ENCODE measurements at places on chromosomes 3 and 15.

DNA sequence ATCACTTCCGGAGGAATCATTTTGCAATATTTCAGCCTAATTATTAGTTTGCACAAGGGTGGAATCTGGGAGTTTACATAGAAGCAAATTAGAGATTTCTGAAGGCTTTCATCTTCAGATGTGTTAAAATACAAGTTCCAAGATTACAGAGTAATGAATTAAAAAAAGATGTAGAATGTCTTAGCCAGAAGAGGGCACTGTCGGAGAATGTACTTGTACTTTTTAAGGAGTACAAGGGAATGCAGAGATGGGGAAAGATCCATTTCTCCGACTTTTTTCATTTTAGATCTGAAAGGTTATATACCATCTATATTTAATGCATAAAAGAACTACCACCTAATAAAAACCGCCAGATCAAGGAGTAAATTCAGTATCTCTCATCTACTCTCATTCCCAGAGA, 43.1 kb upstream of the WDR5B start:
- no peak for DNase-seq

GRCh38 chr3:24302396-24302795, 192.3 kb downstream of the THRB start:
- no peak for DNase-seq

DNA sequence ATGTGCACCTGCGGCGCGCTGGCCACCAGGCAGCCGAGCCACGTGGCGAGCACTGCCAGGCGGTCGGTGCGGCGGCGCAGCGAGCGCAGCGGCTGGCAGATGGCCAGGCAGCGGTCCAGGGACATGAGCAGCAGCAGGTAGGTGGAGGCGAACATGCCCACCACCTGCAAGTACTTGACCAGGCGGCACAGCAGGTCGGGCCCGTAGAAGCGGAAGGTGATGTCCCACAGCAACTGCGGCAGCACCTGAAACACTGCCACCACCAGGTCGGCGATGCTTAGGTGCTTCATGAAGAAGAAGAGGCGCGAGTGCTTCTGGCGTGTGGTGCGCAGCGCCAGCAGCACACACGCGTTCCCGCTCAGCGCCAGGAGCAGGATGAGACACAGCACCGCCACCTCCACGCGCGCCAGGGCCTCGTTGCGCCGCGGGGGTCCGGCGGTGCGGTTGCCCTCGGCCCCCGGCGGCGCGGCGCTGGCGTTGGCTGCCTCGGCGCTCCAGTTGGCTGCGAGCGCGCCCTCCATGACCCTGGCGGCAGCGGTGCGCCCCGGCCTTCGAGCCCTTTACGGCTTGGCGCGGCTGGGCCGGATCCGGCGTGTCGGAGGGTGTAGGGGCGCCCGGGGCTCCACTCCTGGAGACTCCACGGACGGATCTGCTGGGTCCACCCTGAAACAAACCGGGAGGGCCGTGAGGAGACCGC, 1.6 kb downstream of the OXTR start:
- peak; percentile 35 for DNase-seq

DNA sequence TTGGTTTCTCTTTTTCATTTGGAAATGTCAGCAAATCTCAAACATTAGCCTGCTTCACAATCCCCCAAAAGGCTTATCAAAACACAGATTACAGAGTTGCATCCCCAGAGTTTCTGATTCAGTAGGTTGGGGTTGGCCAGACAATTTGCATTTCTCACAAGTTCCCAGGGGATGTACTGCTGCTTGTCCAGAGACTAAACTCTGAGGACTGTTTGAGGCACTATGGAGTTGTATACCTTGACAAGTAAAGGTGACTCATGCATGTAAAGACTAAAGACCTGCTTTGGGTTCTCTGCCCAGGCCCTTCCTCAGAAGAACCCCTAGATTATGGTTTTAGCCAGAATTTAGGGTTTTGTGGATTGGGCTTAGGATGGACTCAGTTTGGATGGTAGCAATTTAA, 151.1 kb upstream of the ARHGEF26 start:
- no peak for DNase-seq

- DNase-seq, result peak; percentile 82
Observed at GRCh38 chr3:77799278-77799677, 759.4 kb downstream of the ROBO2 start.

DNA sequence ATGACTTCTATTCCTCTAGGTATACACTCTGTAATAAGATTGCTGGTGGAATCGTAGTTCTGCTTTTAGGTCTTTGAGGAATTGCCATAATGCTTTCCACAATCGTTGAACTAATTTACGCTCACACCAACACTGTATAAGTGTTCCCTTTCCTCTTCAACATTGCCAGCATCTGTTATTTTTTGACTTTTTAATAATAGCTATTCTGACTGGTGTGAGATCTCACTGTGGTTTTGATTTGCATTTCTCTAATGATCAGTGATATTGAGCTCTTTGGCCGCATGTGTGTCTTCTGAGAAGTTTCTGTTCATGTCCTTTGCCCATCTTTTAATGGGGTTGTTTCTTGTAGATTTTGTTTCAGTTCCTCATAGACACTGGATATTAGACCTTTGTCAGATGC, 12.8 kb downstream of the NXPE3 start:
- no peak for DNase-seq

DNA sequence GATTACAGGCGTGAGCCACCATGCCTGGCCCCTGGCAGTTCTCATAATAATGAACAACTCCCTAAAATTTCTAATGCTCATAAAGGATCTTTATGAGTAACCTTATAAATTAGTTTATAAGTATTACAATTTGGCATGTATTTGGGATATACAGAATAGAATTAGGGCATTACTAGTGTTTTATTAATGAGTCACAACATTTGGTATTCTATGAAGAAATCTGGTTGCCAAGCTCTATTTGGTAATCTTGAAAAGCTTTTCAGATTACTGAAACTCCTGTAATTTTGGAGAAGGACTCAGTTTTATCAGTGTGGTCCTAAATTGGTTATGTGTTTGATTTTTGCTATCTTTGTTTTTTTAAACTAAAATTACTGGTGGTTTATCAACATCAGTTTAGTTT, 45.8 kb downstream of the TM6SF1 start:
- DNase-seq, result no peak

GRCh38 chr3:4753073-4753691, 226.1 kb upstream of the BHLHE40 start:
- no peak for DNase-seq

DNA sequence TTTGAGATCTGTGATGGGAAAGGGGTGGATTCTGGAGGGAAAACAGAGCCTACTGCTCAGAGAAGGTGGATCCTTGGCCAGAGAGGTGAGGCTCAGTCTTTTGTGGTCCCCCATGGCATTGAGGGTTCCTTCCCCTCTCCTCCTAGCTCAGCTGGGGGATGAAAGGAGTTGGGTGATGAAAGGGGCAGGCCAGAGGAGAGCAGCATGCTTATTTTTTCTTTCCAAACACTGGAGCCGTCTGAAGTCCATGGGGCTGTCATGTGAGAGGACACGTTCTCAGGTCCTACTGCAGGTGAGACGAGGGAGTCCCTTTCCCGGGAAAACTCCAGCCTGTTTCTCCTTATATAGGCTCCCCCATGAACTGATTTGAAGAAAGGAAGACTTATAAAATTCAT, 71.4 kb downstream of the SCN5A start:
- no peak for DNase-seq

- DNase-seq, result no peak
Observed at GRCh38 chr3:148319161-148319915, 378.4 kb upstream of the AGTR1 start.

GRCh38 chr15:55535436-55535835, 27.4 kb upstream of the DNAAF4 start:
- no peak for DNase-seq

- DNase-seq, result no peak
Observed at GRCh38 chr15:70025413-70026296, 72.1 kb downstream of the TLE3 start.

GRCh38 chr3:191355406-191355805, 25.1 kb upstream of the UTS2B start:
- DNase-seq, result no peak

GRCh38 chr3:156513619-156514018, 41.3 kb downstream of the SSR3 start:
- no peak for DNase-seq

DNA sequence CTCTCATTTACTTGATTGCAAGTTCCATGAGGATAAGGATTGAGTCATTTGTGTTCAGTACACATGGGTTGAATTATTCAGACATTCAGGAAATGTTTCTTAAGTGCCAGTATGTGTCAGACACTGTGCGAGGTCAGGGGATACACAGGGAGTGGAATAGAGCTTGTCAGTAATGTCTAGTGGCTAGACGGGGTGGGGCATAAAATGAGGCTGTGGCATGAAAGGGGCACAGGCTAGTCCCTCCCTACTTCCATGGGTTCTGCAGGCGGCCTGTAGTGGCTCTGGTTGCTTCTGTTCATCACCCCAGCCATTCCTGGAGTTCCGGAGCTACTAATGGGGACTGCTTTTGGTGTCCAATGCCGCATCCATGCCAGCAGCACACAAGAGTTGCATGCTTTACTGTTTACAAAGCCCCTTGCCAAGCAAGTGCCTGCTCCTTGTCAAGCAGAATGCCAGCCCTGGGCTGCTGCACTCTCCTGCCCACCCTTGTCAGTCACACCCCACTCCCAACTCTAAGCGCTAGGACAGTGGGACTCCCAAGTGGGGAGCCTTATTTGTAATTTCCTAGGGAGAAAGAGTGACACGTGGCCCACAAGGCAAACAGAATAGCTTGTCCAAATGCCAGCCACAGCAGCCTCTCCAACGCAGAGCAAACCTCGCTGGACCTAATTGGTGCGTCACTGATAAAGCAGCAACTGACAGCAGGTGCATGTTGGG, 70.8 kb downstream of the RAB11A start:
- DNase-seq, result peak; percentile 83

- peak; percentile 79 for DNase-seq
Observed at GRCh38 chr3:111668888-111669488, 73.8 kb upstream of the ZBED2 start.

- no peak for DNase-seq
Observed at GRCh38 chr3:170458285-170458684, 39.6 kb downstream of the CLDN11 start.

DNA sequence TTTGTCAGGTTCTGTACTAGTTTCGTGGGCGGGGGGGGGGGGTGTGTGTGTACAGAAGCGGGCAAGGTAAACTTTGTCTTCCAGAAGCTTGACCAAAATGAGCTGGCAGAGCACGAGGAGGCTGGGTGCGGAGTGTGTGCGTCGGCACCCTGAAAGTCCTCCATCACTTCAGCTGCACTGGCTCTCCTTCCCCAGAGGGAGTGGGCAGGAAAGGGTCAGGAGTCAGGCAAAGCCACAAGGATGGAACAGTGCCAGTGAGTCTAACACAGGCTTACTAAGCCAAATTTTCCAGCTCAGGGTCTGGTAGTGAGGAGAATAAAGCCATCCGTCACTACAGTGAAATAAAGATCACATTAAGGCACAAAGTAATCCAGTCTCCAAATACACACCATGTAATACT, 11.9 kb upstream of the SH3GL3 start:
- DNase-seq, result no peak

DNA sequence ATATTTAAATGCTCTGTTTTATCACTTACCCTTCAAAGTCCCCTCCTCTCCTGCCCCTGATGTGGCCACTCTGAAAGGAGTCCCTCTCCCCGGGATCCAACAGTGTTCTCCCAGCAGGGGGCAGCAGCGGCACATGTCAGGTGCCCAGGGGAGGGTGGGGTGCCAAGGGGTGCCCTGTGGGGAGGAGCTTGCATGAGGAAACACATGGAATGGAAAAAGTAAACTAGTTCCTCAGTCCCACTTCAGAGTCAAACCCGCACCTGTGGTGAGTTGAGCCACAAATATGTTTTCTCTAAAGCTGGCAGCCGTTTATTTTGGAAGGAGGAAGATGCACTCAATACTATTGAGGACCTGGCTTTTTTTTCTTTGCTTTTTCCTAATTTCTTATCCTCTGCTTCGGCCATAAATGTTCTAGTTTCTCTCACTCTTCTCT, 30.1 kb upstream of the NRROS start:
- DNase-seq, result peak; percentile 83

DNA sequence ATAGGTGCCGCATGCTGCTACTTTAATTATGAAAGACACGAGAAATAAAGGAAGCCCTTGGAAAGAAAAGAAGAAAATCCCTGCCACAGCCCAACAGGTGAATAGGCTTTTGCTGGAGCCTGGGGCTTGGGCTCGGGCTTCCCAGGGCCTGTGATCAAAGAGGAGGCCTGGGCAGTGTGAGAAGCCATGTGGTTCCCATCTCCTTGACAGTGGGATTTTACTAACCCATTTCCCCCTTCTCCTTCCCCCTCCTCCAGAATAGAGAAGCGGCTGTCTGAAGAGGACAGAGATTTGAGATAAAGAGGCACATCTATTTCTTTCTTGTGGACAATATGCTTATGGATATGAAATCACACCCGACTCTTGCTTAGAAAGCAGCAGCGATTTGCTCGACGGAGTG, 369.1 kb downstream of the MCTP2 start:
- DNase-seq, result no peak

- no peak for DNase-seq
Observed at GRCh38 chr3:28250999-28251398, 9.6 kb downstream of the CMC1 start.

DNA sequence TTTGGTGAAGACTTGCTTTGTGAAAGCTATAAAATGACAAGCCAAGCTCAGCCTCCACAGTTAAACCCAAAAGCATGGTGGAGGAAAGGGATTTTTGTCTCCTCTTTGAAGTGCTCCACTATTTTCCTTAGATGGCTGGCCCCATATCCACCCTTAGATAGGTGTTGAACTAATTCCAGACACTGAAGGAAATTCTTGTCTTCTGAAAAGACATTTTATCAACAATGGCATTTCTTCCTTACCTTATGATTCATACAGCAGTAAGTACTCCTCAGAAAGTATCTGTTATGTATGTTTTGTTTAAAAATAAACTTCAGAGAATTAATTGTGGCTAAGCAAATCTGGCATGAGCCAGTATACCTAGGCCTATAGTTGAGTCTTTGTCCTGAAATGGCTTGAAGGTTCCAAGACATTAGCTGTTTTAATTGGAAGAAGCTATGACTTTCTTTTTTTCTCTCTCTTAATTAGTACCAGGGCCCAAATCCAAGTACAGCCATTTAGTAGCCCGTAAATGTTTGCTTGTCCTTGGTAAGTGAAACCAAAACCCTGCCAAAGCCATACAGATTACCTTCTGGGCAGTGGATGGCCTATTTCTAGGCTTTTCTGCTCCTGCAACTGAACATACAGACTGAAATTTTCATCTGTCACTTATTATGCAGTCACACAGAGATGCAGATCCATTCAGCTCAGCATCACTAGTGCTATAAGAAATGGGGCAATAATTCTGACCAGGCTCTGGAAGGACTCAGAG, 5.1 kb upstream of the BFSP2 start:
- no peak for DNase-seq

GRCh38 chr3:131147534-131147933, 120.9 kb downstream of the NEK11 start:
- DNase-seq, result no peak

- DNase-seq, result no peak
Observed at GRCh38 chr3:187811585-187812250, 66.5 kb upstream of the BCL6 start.

GRCh38 chr3:195095704-195096036, 175.3 kb downstream of the XXYLT1 start:
- no peak for DNase-seq

DNA sequence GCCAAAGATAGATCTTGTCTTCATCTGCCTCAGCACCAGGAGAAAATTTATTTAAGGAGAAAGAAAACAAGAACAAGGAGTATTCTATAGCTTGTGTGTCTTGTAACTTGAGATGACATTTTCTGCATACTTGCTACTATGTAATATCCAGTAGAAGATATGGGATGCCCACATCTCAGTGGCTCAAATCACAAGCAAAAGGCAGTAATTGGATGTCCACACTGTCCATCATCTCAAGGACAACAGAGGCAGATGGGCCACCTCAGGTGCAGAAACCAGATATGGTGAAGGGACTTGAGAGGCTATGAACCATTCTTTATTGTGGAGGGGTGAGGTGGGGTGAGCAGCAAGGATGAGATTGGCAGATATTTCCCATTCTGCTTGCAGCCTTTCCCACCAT, 309.0 kb downstream of the GBE1 start:
- DNase-seq, result no peak

Data from NCI-H1417 (cell line).